ENCODE measurements at places on chromosomes 13 and 19. TPM values are rescaled to one million over a fixed set of nuclear protein-coding genes. Genes with fewer than 3 reads are reported as not detected.

DNA sequence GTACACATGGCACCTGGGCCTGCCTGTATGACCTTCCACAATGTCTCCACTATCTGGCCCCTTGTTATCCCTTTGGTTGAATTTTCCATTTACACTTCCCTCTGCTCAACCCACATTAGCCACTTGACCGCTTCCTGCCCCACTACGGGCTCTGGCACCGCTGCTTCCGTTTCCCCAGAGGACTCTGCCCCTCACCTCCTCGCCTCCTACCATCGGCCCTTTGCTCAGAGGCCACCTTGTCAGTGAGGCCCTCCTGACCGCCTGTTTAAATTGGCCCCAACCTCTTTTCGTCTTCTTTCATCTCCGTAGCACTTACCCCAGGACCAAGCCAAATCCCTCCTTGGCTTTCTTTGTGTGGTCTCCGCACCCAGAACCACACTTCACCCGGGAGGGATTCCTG lies 47.4 kb downstream of the SOX1 start:
- H3K27me3 ChIP-seq, result peaks cover under 1% of the 10 kb centered on the region
- H3K4me3 ChIP-seq, result no peak overlapping the region
- no peak overlapping the region for H3K27ac ChIP-seq
- no peaks in the 10 kb centered on the region for H3K4me1 ChIP-seq

The ZNF524 gene
- 16.5 TPM for total RNA-seq

GRCh38 chr13:112716461-112716820 lies 26.6 kb downstream of the ATP11A start:
- H3K27me3 ChIP-seq, result no peaks in the 10 kb centered on the region
- no peak for DNase-seq
- peaks cover 51% of the 10 kb centered on the region for H3K4me1 ChIP-seq
- H3K36me3 ChIP-seq, result no peaks in the 10 kb centered on the region
- no peak overlapping the region for H3K27ac ChIP-seq

- peak; percentile 87 for DNase-seq
- no peaks in the 10 kb centered on the region for H3K36me3 ChIP-seq
- H3K4me3 ChIP-seq, result peak overlapping the region; percentile 43
- peaks cover 10% of the 10 kb centered on the region for H3K27me3 ChIP-seq
- peaks cover 46% of the 10 kb centered on the region for H3K4me1 ChIP-seq
- no peak overlapping the region for H3K27ac ChIP-seq
Observed at GRCh38 chr19:1264801-1265614, 4.1 kb upstream of the CIRBP start.

The FCAR gene
- total RNA-seq, result not detected

DNA sequence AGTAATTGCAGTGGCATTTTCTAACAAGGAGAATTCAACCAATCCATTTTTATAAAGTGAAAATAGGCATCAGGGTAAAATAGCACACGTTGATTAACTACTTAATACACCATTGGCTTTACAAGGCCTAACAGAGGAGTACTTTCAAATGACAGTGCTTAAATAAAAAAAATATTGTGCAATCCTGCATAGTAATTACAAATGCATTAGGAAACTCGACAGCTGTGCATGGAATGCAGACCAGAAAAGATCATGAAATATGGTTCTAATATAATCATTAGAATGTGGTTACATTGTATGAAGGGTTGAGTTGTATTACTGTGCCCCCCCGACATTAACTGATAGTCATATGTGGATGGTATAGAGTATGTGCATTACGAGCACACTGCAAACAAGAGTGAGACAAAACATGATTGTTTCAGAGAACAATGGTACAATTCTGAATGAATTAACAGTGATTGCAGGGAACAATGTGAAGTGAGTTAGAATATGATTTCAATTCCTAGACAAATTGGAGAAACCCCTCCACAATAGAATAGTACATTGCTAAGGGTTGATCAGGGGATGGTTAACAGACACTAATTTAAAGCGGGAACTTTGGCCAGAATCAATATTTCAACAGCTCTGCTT lies 270.6 kb downstream of the GPC5 start:
- DNase-seq, result no peak
- H3K27ac ChIP-seq, result no peak overlapping the region
- H3K27me3 ChIP-seq, result no peaks in the 10 kb centered on the region
- no peak overlapping the region for H3K4me3 ChIP-seq

GRCh38 chr13:30700364-30700763 lies 35.0 kb upstream of the ALOX5AP start:
- peaks cover 14% of the 10 kb centered on the region for H3K4me1 ChIP-seq
- no peaks in the 10 kb centered on the region for H3K36me3 ChIP-seq
- H3K27ac ChIP-seq, result no peak overlapping the region
- H3K4me3 ChIP-seq, result no peak overlapping the region
- DNase-seq, result no peak

DNA sequence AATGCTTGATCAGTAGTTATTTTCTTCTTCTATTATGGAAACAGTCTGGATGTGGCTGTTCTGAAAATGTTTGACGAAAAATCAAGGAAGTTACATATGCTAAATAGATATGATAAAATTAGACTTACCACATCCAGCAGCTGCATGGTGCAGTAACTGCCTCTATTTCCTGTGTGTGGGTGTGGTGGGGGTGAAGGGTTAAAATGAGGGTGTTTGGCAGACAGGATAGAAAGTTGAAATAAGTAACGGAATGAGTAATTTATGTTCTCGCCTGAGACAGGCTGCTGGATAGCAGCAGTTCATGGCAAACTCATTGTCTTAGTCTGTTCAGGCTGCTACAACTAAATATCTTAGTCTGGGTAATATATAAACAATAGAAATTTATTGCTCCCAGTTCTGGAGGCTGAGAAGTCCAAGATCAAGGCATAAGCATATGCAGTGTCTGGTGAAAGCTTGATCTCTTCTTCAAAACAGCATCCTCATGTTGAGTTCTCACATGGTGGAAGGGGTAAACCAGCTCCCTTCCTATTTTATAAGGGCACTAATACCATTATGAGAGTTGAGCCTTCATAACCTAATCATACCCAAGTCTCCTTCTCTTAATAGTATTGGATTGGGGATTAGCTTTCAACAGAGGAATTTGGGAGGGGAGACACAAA lies 1248.9 kb downstream of the SLITRK5 start:
- no peak overlapping the region for H3K4me3 ChIP-seq
- DNase-seq, result no peak
- no peak overlapping the region for H3K27ac ChIP-seq
- H3K27me3 ChIP-seq, result no peaks in the 10 kb centered on the region
- no peaks in the 10 kb centered on the region for H3K4me1 ChIP-seq
- H3K36me3 ChIP-seq, result no peaks in the 10 kb centered on the region

The PRRG2 gene
- total RNA-seq, result 10.5 TPM

The SYNGR4 gene
- total RNA-seq, result not detected

DNA sequence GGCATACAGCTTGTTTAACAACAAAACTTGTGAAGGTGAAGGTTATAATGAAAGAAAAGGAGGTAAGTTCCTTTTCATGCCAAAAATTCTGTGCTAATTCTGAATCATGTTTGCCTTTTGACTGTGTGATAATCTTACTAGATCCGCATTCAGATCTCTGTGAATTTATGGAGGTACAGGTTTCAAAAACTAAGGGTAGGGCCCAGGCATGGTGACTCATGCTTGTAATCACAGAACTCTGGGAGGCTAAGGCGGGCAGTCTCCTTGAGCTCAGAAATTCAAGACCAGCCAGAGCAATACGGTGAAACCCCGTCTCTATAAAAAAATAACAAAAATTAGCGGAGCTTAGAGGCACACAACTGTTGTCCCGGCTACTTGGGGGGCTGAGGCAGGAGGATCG lies 45.9 kb downstream of the PCDH9 start:
- no peak overlapping the region for H3K27ac ChIP-seq
- no peak for DNase-seq
- H3K4me3 ChIP-seq, result no peak overlapping the region
- no peaks in the 10 kb centered on the region for H3K4me1 ChIP-seq
- no peaks in the 10 kb centered on the region for H3K36me3 ChIP-seq

DNA sequence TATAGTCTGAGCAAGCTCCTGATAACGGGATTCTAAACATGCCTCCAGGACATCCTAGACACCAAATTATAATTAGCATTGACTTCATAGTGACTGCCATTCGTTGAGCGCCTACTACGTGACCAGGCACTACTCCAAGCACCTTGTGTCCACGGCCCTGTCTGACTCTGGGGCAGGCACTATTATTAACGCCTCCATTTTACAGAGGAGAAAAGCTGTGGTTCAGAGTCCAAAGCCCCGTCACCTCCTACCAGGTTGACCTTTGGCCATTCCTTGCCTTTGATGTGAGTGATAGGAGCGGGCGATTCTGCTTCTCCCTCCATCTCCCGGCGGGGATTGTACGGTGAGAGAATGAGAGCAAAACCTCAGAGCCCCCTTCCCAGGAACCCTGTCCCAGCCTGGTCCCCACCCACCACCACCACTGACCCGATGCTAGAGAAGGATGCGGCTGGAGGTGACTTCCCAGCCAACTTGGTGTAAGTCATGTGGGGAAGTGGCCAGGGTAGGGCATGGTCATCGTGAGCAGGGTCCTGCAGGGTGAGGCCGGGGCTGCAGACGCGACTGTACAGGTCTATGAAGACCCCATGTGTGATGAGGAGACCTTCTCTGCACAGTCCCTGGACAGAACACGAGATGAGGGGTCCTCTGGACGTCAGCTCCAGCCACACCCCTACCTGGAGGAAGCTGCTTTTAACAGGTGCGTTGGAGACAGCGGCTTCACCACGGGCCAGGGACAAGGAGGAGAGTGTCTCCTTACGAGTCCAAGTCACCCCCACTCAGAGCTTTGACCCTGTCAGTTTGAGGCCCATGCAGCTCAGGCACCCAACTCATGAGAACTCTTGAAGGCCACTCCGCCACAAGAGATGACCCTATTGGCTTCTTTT lies at the start of gene IGSF23:
IGSF23 (plus strand) TSS at position 269 of the 884 bp plus-strand sequence; CDS start at position 352, 83 bp downstream.
- H3K36me3 ChIP-seq, result no peaks in the 10 kb centered on the region
- no peaks in the 10 kb centered on the region for H3K27me3 ChIP-seq
- H3K4me3 ChIP-seq, result no peak within 1 kb of the TSS
- peaks cover 4% of the 10 kb centered on the region for H3K4me1 ChIP-seq
- H3K27ac ChIP-seq, result no peak within 1 kb of the TSS
- DNase-seq, result no peak

DNA sequence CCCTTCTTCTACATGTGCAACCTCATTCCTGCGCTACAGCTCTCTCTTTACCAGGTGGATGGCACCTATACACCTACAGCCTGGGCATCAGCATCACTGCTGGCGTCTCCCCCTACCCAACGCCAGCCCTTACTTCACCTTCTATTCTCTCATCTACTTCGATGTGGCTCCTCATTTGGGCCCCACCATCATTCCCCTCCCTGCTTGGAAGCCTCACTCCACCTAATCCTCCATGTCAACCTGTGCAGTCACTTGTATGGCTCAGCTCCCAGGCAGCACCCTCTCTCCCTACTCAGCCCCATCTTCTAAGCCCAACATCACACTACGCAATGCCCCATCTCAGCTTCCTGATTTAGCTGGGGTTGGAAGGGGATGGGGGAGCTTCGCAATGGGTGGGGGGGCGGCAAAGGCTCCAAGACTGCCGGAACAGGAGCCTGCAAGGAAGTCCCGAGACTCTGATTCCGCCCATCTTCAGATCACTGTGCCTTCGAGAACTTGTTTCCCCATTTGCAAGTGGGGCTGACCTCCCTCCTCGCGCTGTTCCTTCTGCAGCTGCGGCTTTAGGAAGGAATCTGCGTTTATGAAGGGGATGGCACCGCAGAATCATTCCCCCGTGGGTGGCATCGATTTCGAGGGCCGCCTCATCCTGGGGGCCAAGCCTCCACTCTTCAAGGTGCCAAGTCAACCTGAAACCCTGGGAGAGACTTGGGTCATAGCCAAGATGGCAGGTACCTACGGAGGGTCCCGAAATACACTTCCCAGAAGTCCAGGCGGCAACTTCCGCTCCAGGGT lies 913 bp downstream of the MZF1 start:
- peaks cover 12% of the 10 kb centered on the region for H3K4me1 ChIP-seq
- H3K27ac ChIP-seq, result no peak overlapping the region
- H3K27me3 ChIP-seq, result no peaks in the 10 kb centered on the region
- peak overlapping the region; percentile 63 for H3K4me3 ChIP-seq
- no peaks in the 10 kb centered on the region for H3K36me3 ChIP-seq

The F10 gene
- 0.76 TPM for total RNA-seq

DNA sequence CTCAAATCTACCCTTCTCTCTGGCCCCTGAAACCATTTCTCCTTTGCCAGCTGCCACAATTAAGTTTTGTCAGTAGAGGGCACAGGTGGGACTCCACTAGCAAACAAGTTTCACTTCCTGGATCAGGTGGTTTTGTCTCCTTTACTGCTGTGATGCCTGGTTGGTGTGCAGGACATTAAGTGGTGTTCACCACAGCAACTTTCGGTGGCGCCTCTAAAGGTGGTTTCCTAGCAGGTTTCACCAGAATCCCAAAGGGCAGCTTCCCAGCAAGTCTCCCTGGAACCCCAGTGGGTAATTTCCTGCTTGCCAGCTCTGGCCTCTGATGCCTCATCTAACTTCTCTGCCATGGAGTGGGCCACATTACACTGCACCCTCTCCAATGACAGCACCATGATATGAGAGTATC lies 16.6 kb downstream of the MED4 start:
- H3K27ac ChIP-seq, result no peak overlapping the region
- DNase-seq, result peak; percentile 20
- peaks cover 49% of the 10 kb centered on the region for H3K36me3 ChIP-seq

DNA sequence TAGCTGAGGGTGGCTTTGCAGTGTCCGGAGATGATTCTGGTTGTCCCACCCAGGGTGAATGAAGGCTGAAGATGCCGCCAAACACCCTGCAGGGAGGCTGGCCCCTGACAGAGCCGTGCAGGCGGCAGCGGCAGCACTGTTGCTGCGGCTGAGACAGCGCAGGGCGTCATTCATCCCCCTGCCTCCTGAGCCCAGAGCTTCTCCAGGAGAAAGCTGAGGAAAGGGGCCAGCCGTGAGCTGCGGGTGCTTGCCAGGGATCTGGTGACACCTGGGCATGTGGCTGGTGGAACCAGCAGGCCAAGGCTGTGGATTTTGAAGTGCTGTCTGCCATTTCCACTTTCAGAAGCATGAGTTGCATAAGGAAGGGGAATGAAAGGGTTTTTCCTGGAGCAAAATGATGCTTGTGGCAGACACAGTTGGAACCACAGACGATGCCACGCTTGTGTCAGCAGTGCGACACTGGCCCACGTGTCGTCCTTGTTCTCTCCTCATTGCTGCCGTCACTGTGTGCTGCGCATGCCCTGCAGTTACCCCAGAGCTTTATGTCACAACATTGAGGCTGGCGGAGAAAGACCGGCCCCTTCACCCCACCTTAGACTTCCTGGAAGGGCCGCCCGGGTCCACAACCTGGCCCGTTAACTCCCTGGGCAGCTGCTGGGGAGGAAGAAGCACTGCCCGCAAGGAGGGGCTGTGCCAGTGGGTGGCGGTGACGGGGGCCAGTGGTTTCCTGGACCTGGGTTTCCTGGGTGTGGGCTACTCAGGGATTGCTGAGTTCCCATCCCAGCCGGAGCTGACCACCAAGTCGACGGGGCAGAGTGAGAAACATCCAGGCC lies 22.7 kb downstream of the TFDP1 start:
- H3K27ac ChIP-seq, result no peak overlapping the region
- no peaks in the 10 kb centered on the region for H3K4me1 ChIP-seq
- H3K4me3 ChIP-seq, result no peak overlapping the region
- H3K27me3 ChIP-seq, result no peaks in the 10 kb centered on the region
